Activated CD4-positive, alpha-beta T cell treated with anti-CD3 and anti-CD28 coated beads, Interleukin-2, Interleukin-4, amounts not matched to agents 100 ng/mL and 50 ng/mL, durations not matched to agents 16 hours and 8 hours (primary cell): ENCODE measurements at places on chromosomes 12 and 14.

- no peak for DNase-seq
Measured at GRCh38 chr12:67757651-67758050, 109.1 kb downstream of the DYRK2 start.

DNA sequence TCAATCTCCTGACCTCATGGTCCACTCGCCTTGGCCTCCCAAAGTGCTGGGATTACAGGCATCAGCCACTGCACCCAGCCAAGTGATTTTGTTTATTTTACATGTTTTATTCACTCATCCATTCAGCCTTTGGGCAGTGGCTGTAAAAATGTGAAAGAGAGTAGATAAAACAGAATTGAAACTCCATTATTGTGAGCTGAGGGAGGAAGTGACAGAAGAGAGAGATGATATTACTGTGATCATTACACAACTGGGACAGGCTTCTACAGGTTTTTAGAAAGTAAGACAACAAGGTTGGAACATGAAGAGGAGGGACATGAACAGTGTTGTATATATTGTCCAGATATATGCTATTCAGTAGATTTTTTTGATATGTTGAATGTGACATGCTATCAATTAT is 25.0 kb downstream of the CREBL2 start:
- peak; percentile 43 for DNase-seq

- no peak for DNase-seq
Measured at GRCh38 chr12:129200576-129200975, 347.3 kb downstream of the GLT1D1 start.

DNA sequence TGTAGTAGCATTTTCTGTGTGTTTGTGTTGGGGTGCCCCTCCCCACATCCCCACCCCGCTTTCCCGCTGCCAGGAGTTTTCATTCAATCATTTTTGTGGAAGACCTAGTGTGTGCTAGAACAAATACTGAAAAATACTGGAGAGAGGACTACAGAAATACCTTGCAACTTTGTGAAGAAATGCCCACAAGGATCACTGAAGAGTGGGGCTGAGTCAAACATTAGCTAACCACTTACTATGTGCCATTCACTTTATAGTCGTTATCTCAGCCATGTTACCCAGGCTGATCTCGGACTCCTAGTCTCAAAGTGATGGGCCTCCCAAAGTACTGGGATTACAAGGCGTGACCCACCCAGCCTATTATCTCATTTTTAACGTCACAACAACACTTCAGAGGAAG is 559 bp upstream of the LMBR1L start:
- no peak for DNase-seq

- peak; percentile 72 for DNase-seq
Measured at GRCh38 chr12:29317556-29318363, 63.2 kb downstream of the ERGIC2 start.

- no peak for DNase-seq
Measured at GRCh38 chr12:6934110-6934509, 6.4 kb downstream of the ATN1 start.

DNA sequence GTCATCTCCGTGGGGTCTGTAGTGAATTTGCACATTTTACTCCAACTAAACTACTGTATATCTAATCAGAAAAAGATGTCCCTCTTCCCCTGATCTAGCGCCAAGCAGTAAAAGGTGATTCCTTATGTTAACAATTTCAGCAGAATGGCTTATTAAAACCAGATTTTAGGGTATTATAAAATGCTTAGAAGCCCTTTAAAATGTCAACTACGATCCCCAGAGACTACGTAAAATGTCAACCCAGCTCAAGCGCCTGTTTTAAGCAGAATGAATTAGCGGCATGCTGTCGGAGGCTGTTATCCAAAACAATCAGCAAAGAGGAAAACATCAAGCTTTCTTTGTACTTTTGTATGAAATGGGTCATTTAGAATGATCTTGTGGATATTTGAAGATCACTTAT is 408.9 kb downstream of the SOX5 start:
- no peak for DNase-seq

DNA sequence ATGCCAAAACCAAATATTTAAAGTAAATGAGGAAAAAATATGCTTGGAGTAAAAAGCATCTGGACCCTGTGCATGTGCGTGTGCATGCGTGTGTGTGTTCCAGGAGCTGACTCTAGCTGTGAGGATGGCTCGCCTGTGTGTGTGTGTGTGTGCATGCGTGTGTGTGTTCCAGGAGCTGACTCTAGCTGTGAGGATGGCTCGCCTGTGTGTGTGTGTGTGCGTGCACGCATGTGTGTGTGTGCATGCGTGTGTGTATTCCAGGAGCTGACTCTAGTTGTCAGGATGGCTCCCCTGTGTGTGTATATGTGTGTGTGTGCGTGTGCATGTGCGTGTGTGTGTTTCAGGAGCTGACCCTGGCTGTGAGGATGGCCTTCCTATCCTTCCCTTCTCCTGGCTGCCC is 357.7 kb downstream of the CACNA1C start:
- DNase-seq, result no peak

DNA sequence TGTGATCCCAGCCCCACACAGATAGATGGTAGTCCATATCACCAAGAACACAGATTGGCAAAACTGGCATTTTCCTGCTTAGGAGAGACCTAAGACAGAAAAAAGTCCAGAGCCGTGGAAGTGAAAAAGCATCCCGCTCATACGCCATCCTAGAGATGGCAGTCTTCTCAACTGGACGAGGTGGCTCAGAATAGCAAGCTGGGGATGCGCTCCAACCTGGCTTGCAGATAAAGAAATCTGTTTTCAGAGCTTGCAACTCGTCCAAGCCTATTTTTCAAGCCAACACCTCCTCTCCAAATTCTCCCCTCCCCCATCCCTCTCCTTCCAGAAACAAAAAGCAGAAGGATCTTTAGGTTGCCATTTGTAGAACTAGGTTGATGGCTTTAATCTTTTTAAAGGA is 74.3 kb upstream of the OTX2 start:
- no peak for DNase-seq

- DNase-seq, result no peak
Measured at GRCh38 chr12:128408669-128409068, 141.7 kb downstream of the TMEM132C start.

GRCh38 chr12:117714203-117714602 is 254.6 kb downstream of the KSR2 start:
- DNase-seq, result no peak

- peak; percentile 60 for DNase-seq
Measured at GRCh38 chr12:109393437-109394345, 46.0 kb downstream of the MYO1H start.

DNA sequence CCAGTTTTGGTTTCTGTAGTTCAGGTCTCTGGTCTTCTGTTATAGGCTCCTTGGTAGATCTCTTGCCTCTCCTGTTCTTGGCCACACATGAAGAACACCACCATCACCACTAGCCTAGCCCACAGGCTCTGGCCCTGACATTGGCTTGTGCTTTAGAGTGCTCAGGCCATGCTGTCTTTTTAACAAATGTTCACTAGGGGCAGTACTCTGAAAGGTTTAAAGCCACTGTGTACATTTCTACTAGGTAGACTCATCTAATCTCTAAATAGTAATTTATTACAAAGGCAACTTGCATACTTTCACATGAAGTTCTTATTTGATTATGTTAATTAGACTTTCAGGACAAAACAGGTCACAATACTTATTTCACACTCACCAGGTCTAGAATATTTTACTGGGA is 38.3 kb downstream of the PDE6H start:
- DNase-seq, result no peak

DNA sequence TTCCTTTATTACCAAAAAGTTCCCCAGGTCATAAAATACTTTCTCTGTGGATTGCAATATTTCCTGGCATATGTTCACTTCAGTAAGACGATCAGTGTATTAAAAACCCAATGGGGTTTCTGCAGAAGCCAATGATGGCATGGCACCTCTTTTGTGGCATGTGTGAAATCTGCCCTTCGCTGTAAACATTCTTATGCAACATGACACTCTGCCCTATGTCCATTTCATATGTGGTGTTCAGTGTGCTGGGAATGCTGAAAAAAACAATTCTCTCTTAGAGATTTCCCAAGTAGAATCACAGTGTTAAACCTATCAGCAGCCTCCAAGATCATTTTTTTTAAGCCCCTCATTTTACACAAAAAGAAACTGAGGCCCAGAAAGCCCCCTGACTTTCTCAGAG is 2.3 kb upstream of the MYBPC1 start:
- no peak for DNase-seq

DNA sequence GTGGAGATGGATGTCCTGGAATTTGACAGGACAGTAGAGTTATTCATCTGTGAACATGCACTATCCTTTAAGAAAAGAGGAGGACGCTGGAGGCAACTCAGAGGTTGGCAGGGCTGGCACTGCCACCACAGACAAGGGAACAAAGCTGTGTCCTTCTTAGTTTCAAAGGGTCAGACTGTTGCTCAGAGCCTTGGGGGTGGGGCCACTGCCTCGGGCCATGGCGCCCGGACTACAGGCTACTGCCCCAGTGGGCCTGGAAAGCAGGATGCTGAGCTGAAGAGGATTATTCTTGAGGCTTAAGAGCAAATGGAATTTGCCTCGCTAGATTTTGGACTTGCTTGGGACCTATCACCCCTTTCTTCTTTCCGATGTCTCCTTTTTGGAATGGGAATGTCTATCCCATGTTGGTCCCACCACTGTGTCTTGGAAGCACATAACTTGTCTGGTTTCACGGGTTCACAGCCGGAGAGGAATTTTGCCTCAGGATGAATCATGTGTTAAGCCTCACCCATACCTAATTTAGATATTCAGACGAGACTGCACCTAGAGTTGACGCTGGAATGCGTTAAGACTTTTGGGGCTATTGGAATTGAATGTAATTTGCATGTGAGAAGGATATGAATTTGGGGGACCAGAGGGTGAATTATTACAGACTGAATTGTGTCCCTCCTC is 114.8 kb upstream of the RFLNA start:
- DNase-seq, result no peak

- no peak for DNase-seq
Measured at GRCh38 chr12:67598598-67598997, 49.9 kb upstream of the DYRK2 start.

- peak; percentile 85 for DNase-seq
Measured at GRCh38 chr12:12611512-12612306, at the start of gene CREBL2. TSS of gene CREBL2 (plus strand) at chr12:12611876. CDS start at chr12:12612173, 297 bp downstream.

- no peak for DNase-seq
Measured at GRCh38 chr12:83866477-83866876, 1046.1 kb downstream of the SLC6A15 start.

- no peak for DNase-seq
Measured at GRCh38 chr14:64447876-64448670, 17.2 kb upstream of the AKAP5 start.

- no peak for DNase-seq
Measured at GRCh38 chr12:69708649-69709048, 9.5 kb upstream of the BEST3 start.

GRCh38 chr14:63470962-63471793 is 72.0 kb downstream of the PPP2R5E start:
- peak; percentile 77 for DNase-seq

DNA sequence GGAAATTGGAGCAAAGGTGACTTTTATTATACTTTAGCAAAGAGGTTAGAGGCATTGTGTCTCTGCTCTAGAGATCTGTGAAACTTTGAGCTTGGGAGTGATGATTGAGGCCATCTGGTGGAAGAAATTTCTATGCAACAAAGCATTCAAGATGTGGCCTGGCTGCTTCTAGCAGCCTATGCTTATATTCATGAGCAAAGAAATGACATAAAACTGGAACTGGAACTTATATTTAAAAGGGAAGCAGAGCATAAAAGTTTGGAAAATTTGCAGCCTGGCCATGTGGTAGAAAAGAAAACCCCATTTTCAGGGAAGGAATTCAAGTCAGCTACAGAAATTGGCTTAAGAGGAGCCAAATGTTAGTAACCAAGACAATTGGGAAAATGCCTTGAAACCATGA is 70.4 kb downstream of the SDR9C7 start:
- no peak for DNase-seq

GRCh38 chr12:104668274-104668718 is 211.5 kb downstream of the CHST11 start:
- DNase-seq, result no peak

DNA sequence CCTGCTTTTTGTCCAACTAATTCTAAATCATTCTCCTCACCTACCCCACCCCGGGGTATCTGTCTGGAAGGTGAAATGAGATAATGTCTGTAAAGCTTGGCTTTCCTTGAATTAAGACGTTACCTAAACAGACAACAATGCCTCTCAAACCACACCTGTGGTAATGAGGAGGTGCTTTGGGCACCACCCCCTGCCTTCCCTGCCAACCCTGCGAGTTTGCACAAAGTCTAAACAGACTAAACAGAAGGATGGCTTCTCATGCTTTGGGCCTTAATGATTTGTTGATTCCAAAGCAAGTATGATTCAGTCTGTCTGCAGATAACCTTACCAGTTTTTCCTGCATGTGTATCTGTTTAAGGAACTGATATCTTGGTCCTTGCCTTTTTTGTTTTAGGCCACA is 82.4 kb downstream of the ZFC3H1 start:
- no peak for DNase-seq

- no peak for DNase-seq
Measured at GRCh38 chr12:18951218-18951617, 178.3 kb upstream of the PLEKHA5 start.

DNA sequence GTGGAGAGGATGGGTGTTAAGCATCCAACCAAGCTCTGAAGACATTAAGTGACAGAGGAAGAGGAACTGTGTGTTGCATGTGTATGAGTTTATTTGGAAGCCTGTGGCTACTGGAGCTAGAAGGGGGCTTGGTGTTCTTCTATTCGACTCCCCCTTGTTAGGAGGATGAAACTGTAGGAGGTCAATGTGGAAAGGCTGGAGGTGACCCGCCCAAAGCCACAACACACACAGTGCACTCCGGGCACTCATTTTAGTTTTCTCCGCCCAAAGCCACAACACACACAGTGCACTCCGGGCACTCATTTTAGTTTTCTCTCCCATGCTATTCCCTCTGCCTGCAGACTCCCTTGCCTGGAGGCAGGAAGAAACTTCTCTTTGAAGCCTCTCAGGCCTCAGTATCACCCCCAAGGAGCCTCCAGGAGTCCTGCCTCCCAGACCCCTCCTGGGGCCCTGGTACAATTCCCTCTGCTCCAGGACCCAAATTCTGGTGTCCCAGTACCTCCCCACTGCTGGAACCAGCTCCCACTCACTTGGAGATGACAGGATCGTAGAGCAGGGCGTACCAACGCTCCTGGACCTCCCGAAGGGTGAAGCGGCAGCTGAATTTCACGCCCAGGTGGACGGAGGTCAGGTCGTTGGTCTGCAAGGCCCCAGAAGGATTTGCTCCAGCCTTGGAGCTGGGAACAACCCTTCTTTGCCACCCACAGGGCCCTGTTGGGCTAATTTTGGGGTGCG is 3.8 kb downstream of the MCRS1 start:
- DNase-seq, result no peak
